ENCODE measurements at places on chromosomes 6 and 20. TPM values are rescaled to one million over a fixed set of nuclear protein-coding genes. Genes with fewer than 3 reads are reported as not detected.
A peak's percentile ranks its signal among the peaks of the same experiment; 100 is the strongest.

DNA sequence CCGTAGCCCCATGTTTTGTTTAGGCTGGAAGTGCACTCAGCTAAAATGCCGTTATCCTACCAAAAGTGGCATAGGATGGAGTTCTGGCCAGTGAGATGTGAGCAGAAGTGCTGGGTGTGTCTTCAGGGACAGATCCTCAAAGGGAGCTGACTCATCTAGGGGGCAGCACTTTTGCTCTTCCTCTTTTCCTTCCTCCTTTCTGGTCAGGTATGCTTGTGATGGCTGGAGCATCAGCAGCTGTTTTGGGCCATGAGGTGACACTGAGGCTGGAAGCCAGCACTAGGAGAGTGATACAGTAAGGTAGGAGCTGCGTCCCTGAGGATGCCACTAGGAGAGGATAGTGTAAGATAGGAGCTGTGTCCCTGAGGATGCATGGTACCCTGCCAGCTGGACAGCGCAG, 4.6 kb upstream of the OSBPL2 start:
- no peak for DNase-seq

DNA sequence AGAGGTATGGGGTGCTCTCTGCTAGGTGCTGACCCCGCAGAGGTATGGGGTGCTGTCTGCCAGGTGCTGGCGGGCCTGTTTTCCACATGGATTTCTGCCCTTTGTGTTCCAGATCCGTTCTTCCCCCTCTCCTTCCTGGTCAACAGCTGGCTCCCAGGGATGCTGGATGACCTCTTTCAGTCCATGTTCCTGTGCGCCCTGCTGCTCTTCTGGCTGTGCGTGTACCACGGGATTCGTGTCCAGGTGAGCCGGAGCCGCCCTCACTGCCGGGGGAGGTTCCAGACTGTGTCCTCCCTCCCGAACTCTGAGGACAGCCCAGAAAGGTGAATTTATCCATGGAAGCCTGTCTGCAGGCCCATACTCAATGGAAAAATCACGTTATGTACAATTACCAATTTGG, 36.3 kb downstream of the DYNLT1 start:
- no peak for DNase-seq

DNA sequence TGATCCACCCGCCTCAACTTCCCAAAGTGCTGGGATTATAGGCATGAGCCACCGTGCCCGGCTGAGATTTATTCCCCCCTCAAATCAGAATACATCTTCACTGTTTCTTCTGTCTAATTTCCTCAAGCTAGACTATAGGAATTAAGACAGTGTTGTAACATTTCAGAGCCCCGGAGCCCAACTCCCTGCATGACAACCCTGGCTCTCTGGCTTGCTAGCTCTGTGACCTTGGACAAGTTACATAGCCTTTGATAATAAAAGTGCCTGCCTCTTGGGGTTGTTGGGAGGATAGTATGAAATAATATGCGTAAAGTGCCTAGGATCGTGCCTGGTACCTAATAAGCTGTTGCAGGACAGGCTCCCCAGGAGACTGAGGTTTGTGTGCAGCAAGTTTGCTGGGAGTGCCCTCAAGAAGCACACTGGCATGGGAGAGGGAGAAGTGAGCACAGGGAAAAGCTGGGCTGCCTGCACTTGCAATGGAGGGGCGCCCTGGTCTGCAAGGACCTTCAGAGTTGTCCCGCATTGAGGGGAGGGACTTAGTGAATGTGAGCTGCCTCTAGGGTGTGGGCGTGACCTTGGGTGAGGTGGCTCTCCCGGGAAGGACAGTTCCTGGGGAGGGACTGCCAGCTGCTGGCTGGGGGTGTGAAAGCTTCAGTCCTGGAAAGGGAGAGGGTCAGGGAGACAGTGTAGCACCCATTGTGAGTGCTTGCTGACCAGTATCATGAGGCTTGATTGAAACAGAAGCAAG, 43.4 kb downstream of the TAF8 start:
- peak; percentile 69 for DNase-seq

DNA sequence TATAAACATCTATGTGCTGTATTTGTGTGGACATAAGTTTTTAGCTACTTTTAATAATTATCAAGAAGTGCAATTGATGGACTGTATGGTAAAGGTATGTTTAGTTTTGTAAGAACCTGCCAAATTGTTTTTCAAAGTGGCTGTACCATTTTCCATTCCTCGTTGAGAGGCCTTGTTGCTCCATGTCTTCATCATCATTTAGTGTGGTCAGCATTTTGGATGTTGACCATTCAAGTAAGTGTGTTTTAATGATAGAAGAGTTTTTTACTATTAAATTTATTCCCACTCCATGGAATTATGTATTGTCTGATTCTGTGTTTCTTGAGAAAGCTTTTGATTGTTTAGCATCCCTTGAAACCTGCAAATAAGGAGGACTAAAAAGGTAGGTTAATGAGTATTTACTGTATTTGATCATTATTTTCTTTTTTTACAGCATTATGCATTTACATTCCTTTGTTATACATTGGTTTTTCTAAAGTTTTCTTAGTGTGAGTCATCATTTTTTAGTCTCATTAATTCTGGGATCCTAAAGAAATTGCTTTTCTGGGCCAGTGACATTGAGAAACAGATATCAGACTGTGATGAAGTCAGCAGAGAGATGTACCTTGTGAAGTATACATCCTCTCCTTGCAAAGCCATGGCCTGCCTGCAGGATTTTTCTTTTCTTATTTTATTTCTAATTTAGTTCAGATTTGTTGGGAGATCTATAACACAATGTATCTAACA, 312.8 kb upstream of the PTCHD4 start:
- no peak for DNase-seq

DNA sequence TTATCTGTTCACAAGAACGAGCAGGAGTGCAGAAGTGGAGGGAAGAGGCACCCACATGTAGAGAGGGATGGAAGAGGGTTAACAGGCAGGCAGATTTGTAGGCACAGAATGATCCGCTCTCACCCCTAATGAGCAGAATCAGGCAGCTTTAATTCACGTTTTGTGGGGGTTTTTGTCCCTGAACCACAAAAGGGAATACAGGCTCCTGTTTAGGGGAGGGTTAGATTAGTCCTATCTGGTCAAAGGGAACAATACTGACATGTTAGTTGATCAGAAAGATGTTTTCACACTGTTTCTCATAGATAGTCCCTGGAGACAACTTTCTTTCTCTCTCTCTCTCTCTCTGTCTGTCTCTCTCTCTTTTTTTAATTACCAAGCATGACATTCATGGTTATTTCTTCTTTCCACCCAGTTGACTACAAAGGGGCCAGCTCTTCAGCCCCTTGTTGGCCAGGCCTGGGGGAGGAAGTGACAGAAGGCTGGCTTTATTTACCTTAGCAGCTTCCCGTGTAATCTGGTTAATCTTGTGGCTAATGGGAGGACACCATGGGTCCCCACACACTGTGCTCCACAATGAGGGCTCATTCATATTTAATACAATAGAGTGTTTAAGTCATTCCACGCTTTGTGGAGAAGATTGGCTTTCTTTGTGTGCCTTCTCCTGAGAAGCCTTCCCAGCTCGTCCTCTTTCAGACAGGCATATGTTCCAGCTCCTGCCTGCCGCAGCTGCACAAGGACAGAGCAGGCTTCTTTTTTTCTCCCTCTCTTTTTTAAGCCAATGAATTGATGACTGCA, 958.8 kb downstream of the TFAP2A start:
- no peak for DNase-seq

DNA sequence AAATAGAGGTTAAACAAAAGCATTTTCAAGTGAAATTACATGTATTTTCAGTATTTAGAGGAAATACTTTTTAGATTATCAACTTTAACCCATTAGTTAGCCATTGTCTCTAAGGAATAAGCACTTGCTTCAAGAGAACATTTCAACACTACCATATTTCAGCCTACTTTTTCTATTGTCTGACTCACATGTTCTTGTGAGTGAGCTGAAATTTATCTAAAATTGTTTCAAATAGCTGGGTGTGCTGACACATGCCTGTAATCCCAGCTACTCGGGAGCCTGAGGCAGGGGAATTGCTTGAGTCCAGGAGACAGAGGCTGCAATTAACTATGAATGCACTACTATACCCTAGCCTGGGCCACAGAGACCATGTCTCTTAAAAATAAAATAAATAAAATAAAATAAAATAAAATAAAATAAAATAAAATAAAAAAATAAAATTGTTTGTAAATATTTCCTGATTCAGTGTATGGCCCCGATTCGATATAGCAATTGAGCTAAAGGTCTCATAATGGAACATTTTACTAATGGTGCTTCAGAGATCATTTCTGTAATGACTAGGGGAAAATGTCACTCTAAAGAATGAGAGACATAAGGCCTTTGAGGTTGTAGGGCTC, 324.6 kb upstream of the PLCB4 start:
- no peak for DNase-seq

DNA sequence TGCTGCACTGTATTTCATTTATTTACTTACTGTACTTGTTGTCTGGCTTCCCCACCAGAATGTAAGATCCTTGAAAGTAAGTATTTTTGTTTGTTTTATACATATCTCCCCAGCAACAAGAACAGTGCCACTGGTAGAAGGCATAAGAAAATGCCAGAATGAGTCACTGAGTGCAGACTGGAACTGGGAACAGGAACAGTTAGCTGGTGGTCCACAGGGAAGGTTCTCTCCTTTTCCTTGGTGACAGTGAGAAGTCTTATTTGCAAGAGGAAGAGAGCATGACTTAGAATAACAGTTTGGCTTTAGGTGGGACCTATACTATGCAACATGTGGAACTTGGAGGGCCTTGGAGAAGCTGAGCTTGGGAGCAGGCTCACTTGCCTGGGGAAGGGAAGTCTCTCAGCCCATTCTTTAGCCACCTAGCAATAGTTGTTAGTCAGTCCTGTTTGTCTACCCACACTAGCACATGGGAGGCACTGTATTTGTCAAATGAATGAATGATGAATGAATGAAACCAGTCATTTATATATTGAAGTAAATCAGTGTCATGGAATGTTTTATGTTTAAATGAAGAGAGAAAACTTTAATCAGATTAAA, 203.5 kb downstream of the KCNQ5 start:
- DNase-seq: no peak

DNA sequence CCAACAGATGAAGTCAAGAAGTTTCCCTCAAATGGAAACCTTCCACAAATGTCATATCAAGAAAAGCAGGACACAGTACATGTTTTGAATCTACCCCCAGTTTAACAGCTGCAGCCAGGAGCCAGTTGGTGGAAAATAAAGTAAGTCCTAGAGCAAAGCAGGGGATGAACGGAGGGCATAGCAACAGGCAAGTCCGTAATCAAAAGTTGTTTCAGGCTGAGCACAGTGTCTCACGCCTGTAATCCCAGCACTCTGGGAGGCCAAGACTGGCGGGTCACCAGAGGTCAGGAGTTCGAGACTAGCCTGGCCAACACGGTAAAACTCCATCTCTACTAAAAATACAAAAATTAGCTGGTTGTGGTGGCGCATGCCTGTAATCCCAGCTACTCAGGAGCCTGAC, 2.4 kb upstream of the SALL4 start:
- no peak for DNase-seq

GRCh38 chr6:78076371-78076770, 423.5 kb downstream of the MEI4 start:
- DNase-seq: no peak

DDX43 gene
- 6.0 TPM for total RNA-seq

HEY2 gene
- total RNA-seq: 5.5 TPM

RWDD1 gene
- total RNA-seq: 71.2 TPM

SLC32A1 gene
- total RNA-seq: not detected

SLC22A3 gene
- total RNA-seq: 3.9 TPM

AK9 gene
- 15.4 TPM for total RNA-seq

Measured in thyroid gland (tissue), 4 donors.